ENCODE measurements at places on chromosomes 5 and 9.

GRCh38 chr9:105117234-105117633 lies 127.2 kb upstream of the SLC44A1 start:
- no peak for DNase-seq

DNA sequence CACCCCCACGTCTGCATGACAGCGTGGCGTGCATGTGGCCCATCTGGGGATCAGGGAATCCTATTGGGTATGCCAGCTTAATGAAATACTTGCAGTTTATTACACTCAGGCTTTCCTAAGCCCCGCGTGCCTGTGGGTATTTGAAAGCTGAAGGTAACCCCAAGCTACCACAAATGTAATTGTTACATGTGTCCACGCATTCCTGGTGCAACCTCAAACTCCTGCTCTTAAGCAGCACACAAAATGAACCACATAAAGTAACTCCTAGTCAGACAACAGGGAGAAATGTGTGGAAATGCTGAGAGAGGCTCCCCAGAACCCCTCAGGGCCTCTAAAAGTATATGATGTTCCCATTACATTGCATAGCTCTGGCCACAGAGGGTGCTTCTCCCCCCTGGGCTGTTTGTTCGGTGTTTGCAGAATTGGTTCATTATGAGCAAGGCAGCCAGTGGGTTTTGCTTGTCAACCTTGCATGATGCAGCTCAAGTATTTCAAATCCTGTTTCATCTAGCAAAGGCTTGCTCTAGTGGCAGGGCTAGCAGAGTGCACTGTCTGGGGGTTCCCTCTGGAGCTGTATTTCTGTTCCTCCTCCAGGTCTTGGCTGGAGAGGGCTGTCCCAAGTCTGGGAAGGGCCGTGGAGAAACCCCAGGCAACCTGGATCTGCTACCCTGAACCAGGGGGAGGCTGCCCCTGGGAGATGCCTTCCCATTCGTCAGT lies 1.8 kb upstream of the DCANP1 start:
- no peak for DNase-seq

GRCh38 chr9:717722-718121 lies 123.8 kb upstream of the DMRT1 start:
- no peak for DNase-seq

- DNase-seq: no peak
Measured at GRCh38 chr5:96752341-96753016, 55.3 kb downstream of the ERAP1 start.

DNA sequence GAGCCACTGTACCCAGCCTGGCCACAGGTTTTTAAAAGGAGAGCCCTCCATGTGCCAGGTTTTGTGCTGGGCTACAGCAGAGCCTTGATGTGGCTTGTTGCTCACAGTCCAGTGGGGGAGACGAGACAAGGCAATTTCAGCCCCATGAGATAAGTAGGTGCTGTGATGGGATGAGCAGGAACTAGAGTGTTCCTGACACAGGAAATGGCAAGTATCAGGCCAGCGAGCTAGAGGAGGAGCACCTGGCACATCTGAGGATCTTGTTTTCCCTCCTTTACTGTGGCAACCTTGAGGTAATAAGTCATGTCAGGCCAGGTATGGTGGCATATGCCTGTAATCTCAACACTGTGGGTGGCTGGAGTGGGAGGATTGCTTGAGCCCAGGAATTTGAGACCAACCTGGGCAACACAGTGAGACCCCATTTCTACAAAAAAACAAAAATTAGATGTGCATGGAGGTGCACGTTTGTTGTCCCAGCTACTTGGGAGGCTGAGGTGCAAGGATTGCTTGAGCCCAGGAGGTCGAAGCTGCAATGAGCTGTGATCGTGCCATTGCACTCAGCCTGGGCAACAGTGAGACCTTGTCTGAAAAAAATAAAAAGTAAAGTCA lies 3.8 kb upstream of the ZDHHC12 start:
- no peak for DNase-seq

DNA sequence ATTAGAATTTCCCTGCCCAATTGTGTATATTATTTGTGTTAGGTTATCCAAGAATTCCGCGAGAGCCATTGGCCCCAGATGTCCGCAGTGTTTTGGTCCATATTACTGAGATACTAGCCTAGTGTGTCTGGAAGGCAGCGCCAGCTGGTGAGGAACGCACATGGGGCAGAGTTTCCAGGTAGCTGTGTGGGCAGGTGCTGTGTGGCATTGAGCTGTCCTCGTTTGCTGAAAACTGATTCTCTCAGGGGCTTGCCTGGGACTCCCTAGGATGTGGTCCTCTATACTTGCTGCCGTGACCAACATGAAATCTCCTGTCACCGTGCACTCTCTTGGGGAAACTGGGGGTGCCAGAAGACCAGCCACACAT lies 288.7 kb downstream of the FANCC start:
- no peak for DNase-seq

Data from GM19239 (cell line).